Renal cortical epithelial cell (primary cell): ENCODE measurements at places on chromosomes 5 and 9. TPM values are rescaled to one million over a fixed set of nuclear protein-coding genes. Genes with fewer than 3 reads are reported as not detected.
A peak's percentile ranks its signal among the peaks of the same experiment; 100 is the strongest.

LARP1 gene
- total RNA-seq: 33.2 and 96.5 TPM in 2 replicates

GRCh38 chr9:36728651-36729520 is 156.2 kb downstream of the MELK start:
- DNase-seq: peak; percentile 59

GRCh38 chr5:169050146-169050571 is 250.8 kb downstream of the SLIT3 start:
- DNase-seq: no peak

- no peak for DNase-seq
Measured at GRCh38 chr5:4142842-4143241, 547.2 kb downstream of the IRX1 start.
